ENCODE measurements at places on chromosomes 12 and 14.

DNA sequence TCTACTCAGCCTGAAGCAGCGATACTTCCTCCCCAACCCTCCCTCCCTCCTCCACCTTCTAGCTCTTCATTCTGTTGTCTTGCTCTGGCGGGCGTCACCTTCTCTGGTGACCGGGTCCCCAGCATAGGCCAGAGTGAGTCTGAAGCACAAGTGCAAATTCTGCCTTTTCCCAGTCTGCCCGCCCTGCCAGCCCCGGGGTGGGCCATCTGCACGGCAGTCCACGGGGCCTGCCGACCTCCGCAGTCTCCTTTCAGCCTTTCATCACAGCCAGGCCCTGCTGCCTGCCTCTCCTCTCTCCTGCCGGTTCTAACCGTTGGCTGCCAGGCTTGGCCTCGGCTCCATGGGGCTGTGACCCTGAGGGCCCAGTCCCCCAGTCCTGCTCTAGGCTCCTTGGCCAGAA lies 58.7 kb downstream of the TESC start:
- DNase-seq: no peak

- no peak for DNase-seq
Observed at GRCh38 chr14:100287202-100287997, 18.8 kb downstream of the SLC25A29 start.

GRCh38 chr12:68919581-68920239 lies 13.3 kb downstream of the CPM start:
- peak; percentile 15 for DNase-seq

- no peak for DNase-seq
Observed at GRCh38 chr12:19764408-19764807, 325.1 kb downstream of the AEBP2 start.

GRCh38 chr12:121792607-121793439 lies 665 bp downstream of the RHOF start:
- peak; percentile 41 for DNase-seq

DNA sequence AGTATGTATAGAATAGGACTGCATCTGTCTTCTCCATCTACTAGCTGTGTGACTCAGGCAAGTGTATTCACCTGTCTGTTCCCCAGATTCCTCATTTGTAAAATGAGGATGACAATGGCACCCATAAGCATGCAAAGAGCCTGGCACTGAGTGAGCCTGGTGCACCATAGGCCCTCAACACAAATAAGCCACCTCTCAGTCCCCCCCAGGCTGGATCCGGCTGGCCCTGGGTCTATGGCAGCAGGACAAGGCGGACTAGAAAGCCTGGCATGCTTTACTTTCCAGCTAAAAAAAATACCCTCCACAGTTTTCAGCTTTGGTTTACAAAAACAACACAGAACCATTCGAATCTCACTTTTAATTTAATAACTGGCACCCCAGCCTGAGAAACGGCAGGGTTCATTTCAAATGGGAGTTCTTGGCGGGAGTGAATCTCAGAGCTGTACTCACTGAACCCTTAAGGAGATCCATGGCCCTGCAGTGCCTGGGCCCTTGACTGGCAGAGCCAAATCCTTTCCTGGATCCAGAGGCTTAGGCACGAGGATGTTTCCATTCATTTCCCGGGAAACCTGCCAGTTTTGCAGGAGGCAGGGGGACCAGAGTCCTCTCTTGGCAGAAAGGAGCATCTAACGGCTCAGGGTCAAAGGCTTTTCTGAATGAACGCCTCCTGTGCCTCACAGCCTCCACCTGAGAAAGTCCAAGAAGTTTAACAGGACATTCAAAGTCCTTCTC lies 17.7 kb downstream of the SYNE3 start:
- no peak for DNase-seq

DNA sequence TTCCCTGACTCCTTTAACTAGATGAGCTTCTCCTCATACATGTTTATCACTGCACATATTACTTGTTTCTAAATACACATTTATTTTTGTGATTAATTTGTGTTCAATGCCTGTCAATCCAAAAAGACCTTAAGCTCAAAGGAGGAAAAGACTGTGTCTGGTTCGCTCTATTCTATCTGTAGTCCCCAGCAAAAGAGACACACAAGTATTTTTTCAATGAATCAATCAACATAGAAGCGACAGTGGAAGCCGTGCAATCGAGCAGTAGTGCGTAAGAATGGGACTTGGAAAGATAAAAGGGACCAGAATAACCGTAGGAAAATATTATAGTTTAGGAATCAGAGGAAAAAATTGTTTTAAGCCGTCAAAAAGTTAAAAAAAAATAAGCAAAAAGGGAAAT lies 951 bp downstream of the WDHD1 start:
- no peak for DNase-seq

- DNase-seq: no peak
Observed at GRCh38 chr12:22733756-22734155, 108.8 kb downstream of the ETNK1 start.

- DNase-seq: no peak
Observed at GRCh38 chr12:120362516-120363273, 6.3 kb downstream of the MSI1 start.

DNA sequence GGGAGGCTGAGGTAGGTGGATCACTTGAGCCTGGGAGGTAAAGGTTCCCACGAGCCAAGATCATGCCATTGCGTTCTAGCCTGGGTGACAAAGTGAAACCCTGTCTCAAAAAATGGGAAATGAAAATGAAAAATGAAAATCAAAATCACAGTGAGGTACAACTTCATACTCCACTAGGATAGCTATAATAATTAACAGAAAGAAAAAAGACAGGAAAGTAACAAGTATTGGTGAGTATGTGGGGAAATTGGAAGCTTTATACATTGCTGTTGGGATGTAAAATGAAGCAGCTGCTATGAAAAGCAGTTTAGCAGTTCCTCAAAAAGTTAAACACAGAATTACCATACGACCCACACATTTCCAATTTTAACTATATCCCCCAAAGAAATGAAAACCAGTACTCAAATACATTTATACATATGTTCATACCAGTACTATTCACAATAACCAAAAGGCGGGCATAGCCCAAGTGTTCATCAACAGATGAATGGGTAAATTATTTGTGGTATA lies 22.2 kb downstream of the SGPP1 start:
- DNase-seq: no peak

DNA sequence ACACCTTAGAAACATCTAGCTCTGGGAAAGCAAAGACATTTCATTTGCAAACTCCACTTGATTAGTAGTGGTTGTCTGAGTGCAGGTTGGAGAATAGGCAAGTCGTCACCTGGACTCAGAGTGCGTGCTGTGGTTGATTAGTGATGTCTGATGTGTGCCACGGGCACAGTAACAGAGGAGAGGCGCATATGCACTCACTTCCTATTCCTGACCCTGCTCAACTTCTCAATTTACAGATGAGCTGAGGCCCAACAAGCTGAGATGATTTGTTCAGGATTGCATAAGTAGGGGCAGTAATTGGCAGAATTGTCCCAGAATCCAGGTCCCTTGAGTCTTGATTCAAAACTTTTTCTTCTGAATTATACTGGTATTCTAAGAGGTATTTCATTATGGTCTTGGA lies 44.9 kb downstream of the ADCK1 start:
- no peak for DNase-seq
